Fibroblast of lung (primary cell): ENCODE measurements at places on chromosomes 6 and 20.

- no peak for DNase-seq
Observed at GRCh38 chr6:125246566-125246965, 55.2 kb downstream of the HDDC2 start.

DNA sequence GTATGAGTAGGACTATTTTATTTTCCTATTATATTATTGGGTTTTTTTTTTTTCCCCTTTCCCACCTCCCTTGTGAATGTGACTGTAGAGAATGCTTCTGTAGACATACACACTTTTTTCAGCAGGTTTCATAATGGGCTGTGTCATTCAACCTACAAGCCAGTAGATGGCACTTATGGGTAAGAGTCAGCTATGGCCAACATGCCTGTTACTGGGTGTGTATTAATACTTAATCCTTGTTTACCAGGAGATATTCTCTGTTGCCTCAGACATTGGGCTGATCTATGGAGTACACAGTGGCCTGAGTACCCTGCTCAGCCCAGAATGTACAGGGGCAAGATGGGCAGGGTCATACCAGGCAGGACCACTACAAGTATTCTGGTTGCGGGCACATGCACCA lies 382.5 kb downstream of the EPHA7 start:
- DNase-seq, result peak; percentile 14

DNA sequence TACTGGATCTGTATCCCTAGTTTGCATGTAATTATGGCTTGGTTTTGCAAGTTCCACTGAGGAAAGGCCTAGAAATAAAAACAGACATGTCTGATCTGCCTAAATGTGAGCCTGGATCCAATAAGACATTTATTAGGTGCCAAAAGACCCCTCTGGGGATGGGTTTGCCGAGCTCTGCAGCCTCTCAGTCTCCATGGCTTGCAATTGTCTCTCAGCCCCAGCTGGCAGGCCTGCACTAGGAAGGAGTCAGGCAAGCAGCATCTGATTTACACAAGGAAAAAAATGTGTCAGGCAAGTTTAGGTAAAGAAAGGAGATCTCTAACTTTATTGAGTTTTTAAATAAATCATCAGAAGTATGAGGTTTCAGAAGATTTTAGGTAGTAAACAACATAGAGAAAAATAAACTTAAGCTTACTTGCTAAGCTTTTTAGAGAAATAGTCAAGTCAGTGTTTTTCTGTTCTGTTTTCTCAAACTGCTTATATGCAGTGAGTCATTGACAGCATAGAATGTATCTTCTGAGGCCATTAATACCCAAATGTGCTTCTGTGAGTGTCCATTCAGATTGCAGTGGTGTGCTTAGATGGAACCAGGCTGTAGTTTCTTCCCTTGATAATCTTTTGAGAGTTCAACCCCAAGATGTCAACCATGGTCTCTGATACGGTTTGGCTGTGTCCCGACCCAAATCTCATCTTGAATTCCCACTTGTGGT lies 121.0 kb downstream of the FHL5 start:
- no peak for DNase-seq

DNA sequence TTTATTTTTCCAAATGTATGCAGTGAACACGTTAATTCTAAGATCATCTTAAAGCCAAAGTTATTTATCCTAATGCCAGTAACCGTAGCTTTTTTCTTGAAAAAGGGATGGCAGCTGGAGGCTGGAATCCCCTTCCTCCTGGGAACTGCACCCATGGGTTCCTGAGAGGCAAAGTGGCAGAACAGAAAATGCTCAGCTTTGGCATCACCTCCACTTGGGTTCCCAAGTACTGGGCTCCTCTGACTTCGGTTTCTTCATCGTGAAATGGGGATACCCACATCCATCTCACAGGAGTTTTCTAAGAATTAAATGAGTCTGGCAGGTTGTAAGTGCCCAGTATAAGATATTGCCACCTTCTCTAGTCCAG lies 6.2 kb upstream of the DDX43 start:
- DNase-seq, result no peak

GRCh38 chr20:6940048-6940447 lies 172.6 kb downstream of the BMP2 start:
- peak; percentile 12 for DNase-seq

- no peak for DNase-seq
Observed at GRCh38 chr6:79094938-79095337, 16.9 kb upstream of the PHIP start.

DNA sequence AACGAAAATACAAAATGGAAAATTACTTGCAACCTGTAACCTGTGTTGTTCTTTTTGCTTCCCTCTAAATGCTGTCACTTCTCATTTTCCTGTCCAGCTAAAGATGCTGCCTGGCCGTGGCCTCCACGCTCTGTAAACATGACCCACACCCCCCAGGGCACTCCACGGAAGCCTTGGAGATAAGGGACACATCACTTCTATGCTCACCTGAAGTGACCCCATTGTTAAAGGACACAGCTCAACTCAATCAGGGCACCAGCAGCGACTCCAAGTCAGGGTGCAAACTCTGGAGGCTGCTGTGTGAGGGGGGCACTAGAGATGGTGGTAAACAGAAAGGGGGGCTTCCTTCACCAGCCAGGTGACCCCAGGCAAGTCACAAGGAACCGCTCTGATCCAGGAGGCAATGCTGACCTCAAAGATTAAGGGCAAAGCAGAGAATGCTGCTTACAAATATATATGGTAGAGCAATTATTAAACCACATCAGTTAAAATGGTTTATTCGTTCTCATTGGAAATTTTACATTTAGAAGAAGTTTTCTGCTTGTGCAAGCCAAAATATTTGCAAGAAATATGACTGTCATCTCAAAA lies 13.2 kb downstream of the DIDO1 start:
- DNase-seq, result no peak

GRCh38 chr6:47655719-47656595 lies 42.4 kb upstream of the ADGRF4 start:
- peak; percentile 78 for DNase-seq

DNA sequence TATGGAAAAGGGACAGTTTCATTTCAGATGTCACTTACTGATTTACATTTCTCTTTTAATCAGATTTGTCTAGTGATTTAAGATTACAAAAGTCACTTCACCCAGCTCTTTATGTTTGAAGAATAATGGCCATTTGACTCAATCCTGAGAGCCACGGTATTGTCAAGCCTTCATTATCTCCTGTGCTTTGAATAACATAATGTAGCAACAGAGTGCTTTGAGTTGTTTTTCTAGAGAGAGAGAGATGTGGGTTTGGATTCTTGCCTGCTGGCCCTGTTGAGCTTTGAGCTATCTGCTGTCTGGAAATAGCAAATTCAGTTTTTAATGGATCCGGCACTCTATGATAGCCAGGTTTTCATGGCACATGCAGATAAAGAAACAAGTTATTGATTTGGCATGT lies 478.4 kb upstream of the SOX4 start:
- DNase-seq, result peak; percentile 76

- no peak for DNase-seq
Observed at GRCh38 chr6:108697561-108698161, 136.9 kb downstream of the FOXO3 start.

DNA sequence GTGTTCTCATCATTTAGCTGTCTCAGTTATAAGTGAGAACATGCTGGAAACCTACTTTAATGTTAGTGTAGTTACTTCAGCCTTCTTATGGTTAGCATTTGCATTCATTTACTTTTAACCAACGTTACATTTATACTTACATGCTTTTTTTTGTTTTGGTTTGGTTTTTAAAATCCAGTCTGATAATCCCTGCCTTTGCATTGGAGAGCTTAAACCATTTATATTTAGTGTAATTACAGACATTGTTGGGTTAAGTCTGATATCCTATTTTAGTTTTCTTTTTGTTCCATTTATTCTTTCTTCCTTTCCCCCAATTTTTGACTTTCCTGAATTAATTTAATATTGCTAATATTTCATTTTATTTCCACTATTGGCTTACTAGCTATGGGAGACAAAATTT lies 70.2 kb downstream of the AIG1 start:
- no peak for DNase-seq

DNA sequence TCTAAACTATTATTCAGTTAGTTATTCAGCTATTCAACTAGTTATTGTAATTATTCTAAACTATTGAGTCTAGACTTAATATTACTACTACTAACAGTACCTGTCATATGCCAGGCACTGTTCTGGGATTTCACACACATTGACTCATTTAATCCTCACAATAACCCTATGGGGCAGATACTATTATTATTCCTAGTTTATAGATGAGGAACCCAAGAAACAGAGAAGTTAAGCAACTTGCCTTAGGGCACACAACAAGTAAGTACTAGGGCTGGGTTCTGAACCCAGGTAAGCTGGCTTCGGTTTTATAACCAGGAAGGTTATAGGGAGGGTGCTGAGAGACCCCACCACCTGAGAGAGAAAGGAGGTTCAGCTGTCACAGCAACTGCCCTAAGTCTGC lies 7.8 kb downstream of the TEAD3 start:
- DNase-seq, result no peak

GRCh38 chr6:149060300-149060984 lies 257.1 kb upstream of the TAB2 start:
- DNase-seq, result no peak

- DNase-seq, result peak; percentile 87
Observed at GRCh38 chr6:16849280-16849987, 88.2 kb upstream of the ATXN1 start.

- peak; percentile 91 for DNase-seq
Observed at GRCh38 chr20:39849664-39850063, 839.4 kb downstream of the MAFB start.

- no peak for DNase-seq
Observed at GRCh38 chr6:155040154-155040553, 45.0 kb downstream of the TIAM2 start.
